ENCODE measurements at places on chromosomes 11 and 22.

DNA sequence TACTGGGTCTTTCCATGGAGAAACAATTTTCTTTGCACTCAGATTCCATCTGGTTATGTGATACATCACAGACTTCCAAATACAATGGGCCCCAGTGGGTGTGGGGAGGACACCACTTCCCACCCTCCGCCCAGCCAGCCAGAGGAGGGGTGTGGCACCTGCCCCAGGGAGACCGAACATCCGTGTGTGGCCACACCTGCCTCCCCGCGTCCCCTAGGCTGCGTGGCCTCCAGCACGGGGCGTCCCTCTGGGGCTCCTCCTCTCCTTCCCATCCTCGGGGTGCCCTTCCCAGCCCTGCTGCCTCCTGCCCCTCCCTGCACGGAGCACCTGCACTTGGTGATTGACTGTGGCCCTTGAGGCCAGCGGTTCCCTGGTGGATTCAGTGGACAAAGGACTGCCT, 49.1 kb downstream of the CERK start:
- no peak for DNase-seq

GRCh38 chr22:35842954-35843353, 125.3 kb downstream of the APOL5 start:
- DNase-seq: no peak

GRCh38 chr11:2776351-2777061, 76.7 kb upstream of the KCNQ1OT1 start:
- no peak for DNase-seq

DNA sequence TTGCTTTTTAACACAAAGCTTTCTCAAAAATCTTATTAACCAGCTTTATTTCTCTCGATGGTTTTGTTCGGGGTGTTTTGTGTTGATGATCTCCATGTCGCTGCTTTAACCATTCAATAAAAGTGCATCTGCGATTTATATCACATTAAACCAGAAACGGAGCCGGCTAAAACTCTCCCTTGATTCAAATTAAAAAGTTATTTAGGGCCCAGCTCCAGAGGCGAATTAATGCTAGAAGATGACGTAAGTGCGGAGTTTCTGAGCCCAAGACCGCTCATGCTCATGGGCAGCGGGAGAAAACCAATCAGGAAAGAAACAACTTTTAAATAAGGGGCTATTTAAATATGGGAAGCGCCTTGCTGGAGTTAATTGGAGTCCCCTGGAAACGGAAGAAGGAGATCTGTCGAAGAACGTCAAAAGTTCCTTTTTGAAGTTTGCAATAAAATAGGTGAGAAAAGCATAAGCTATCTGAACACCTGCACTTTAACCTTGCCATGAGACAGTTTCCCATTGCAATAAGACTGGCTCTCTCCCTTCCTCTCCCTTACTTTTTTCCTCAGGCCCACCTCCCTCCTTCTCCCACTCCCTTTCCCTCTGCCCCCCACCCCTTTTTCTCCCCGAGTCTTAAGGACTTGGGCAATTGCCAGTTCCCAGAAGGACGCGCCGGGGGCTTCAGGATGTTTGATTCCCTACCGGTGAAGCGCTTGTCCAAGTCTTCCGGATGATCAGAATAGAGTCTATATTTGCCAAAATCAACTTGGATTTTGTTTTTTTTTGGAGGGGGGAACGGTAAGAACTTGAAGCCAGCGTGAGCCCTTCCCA, 1.9 kb upstream of the DBX1 start:
- no peak for DNase-seq

- DNase-seq: no peak
These were observed 826.3 kb downstream of the DLG2 start for GRCh38 chr11:84800755-84801346.

DNA sequence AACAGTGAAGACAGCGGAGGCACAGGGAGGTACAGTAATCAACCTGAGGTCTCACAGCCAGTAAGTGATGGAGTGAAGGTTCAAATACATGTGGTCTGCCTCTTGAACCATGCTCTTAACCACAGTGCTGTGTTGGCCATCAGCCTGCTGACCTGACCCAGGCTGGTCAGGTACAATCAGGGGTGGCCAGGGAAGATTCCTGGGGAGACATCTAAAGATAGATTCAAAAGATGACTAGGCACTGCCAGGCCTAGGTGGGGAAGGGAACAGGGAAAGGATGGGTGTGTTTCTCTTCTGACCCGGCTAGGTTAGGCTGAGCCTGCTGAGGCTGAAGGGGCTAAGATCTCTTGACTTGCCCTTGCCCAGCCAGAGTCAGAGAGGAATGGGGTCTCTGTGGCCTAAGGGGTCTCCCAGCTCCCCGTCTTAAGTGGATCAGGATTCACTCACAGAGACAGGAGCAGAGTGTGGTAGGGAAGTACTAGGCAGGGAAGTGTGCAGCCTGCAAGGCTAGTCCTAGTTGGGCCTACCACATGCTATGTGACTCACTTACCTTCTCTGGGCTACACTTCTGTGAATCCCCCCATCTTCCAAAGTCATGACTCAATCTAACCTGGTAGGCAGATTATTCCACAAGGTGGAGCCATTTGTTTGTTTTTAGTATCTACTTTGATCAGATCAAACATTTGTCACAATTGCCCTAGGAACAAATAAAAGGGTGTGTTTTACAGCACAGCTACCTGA, 10.4 kb upstream of the SREBF2 start:
- peak; percentile 77 for DNase-seq

DNA sequence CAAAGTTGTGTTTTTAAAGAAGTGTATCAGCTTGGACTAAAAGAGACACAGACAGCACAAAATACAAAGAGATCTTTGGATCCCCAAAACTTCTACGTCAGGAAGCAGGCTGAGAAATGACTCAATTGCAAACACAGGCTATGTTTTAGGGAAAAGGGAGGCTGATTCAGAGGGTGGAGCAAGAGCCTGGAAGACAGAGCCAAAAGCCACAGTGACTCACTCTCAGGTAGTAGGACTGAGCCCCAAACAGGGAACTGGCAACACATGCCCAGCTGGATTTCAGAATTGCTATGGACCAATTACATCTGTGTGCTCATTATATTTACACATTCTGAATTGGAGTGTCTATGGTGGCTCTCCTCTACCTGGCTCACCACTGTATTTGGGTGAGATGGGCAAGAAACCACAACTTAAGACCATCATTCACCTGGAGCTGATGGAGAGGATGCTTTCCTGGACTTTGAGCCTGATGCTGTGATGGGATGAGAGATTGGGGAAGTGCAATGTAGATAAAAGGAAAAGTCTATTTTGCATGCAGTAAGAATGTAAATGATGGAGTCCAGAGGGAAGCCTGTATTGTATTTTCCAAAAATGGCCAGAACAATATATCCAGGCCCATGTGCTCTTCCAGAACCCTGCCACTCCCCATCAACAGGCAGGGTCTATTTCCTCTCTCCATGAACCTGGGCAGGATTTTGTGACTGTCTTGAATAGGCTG, 20.8 kb upstream of the LINC01488 start:
- no peak for DNase-seq

GRCh38 chr11:11461473-11461872, 108.4 kb upstream of the CSNK2A3 start:
- DNase-seq: no peak

DNA sequence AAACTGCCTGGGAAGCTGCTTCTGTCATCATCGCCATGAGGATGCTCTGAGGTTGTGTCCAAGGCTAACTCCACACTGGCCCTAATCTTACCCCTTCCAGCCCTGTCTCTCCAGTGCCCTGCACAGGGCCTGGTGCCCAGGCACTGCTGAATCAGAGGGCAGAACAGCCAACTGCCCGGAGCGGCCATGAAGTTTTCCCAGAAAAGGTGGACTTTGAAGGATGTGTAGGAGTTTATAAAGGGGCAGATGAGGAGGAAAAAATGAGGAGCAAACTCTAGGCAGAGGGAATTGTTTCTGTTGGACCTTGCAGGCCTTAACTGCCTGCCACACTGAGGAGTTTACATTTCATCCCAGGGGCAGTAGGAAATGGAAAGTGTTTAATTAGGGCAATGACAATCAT, 39.4 kb upstream of the TCF20 start:
- DNase-seq: no peak

DNA sequence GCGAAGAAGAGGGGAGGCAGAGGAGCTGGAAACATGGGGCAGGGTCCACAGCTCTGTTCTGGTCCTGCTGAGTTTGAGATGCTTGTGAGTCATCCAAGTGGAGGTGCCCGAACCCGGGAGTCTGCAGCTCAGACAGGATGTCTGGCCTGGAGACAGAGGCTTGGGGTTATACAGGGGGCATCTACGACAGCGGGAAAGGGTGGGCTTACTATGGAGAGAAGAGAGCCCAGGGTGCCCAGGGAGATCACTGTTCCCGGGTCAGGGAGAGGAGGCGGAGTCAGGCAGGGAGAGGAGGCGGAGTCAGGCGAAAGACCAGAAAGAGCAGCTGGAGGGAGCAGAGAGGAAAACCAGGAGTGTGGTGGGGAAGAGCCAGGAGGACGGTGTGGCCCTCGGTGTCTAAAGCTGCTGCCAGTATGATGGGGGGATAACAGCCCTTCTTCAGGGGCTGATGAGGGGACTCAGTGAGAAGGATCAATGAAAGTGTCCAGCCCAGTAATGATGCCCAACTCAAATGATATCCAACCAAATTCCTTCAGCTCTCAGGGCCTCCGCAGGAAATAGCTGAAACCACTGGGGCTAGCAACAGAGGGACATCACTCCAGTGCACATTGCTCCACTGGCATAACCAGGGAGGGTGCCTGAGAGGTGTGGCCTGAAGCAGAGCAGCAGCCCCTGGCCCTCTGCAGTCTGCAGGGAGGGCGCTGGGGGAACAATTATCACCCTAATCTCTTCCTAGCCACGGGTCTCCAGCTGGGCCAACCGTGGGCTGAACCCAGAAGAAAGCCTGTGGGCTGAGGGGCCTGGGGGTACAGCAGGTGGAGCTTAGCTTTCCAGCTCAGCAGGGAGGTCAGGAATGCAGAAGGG, 2.6 kb upstream of the LTBP3 start:
- peak; percentile 49 for DNase-seq

DNA sequence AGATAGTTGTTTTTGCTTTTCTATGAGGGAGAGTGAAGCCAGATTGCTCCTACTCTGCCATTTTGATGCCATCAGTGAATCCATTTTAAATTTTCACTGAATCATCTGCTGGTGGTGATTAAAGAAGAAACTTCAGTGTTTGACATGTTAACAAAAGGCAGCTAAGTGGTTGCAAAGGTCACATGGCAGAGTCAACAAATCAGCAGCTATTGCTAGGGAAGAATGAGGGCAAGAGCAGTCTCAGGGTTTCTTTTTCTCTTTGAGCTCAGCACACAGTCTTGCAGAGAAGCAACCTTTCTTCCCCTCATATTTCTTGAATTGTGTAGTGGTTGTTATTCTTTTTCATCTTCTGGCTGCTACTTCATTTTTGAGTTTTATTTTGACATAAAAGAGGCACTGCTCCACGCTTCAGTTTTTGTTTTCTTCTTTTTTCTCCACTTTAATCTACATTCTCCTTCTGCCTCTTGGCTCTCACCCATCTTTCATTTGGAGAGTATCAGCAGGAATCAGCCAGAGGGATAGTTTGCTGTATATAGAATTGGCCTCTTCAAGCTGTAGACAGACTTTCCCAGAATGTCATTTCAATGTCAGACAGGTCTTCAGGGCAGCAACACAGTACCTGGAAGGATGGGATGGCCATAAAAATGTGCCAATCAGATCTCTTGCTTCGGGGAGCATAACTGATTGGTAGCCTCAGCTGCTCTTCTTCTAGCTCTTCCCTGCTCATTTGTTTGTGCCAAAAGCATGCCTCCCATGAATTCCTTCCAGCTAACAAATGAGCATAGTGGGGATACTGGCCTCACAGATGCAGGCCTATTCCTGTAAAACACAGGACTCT, 153.9 kb downstream of the TRPC6 start:
- DNase-seq: no peak

DNA sequence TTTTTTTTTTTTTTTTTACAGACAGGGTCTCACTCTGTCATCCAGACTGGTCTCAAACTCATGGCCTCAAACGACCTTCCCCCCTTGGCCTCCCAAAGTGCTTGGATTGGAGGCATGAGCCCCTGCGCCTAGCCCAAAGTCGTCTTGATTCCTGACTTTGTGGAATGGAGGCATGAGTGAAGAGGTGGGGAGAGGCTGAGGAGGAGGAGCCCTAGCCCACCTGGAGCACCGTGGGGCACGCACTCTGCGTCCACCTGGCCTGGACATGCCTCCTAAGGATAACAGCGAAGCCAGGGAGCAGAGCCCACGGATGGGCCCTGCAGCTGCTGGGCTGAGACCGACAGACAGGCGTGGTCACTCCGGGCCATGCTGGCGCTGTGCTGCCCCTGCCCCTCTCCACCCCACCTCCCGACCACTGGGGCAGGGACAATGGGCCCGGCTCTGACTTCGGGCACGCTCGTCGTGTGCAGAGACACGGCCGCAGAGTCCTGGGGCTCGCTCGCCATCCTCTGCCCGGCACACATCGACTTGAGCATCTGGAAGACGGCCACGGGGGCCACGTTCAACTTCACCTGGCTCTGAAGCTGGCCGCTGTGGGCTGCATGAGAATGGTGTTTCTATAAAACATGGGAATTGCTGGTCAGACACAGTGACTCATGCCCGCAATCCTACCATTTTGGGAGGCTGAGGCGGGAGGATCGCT, 34.8 kb downstream of the LRRC74B start:
- DNase-seq: no peak

DNA sequence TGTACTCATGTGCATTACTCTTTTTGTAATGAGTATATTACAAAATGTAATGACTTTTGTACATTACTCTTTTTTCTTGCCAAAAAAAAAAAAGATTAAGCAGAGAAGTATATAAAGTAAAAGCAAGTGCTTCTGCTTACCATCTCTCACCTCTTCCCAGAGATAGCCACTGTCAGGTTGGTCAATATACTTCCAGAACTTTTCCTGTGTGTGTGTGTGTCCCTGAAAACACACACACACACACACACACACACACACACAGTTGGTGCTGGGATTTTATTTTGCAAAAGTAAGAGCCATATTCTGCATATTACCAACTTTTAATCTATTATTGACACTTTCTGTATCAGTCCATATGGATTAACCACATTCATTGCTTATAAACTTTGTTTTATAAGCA, 2.5 kb downstream of the IGLL5 start:
- no peak for DNase-seq

GRCh38 chr22:17091851-17092250, 7.1 kb downstream of the IL17RA start:
- no peak for DNase-seq

DNA sequence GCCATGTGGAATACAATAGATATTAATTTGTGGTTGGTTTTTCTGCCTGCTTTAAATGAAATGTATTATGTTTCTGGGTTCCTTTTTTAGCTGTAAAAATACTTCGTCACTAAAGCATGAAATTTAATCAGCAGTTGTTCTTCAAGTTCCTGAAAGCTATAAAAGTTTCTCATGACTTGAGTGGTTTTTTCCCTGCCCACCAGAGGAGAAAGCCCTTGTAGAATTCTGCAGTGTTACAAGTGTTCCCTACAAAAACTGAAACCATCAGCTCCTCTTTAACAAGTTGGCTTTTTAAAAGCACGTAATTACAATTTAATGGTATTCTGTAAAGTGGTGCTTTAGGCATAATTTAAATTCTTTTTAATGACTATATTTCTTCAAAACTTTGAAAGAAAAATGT, 56.2 kb downstream of the PANX1 start:
- no peak for DNase-seq

DNA sequence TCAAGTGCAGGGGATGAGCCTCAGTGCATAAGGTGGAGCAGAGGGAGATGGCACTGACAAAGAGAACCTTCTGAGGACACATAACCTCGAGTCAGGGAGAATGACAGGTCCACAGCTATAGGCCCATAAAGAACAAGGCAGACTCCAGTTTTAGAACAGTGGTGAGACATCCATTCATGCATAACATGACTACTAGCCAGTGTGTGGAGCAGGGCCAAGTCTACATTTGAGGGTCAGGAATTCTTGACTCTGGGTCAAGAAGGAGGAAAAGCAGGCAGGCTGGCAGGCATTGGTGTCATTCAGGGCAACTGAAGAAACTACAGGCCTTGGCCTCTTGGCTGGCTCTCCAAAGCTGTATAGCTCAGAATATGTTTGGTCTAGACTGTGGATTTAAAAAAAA, 54.9 kb downstream of the MTNR1B start:
- DNase-seq: no peak

Measured in spinal cord (tissue), 10 donors.